ENCODE measurements at places on chromosomes 6 and 20.

DNA sequence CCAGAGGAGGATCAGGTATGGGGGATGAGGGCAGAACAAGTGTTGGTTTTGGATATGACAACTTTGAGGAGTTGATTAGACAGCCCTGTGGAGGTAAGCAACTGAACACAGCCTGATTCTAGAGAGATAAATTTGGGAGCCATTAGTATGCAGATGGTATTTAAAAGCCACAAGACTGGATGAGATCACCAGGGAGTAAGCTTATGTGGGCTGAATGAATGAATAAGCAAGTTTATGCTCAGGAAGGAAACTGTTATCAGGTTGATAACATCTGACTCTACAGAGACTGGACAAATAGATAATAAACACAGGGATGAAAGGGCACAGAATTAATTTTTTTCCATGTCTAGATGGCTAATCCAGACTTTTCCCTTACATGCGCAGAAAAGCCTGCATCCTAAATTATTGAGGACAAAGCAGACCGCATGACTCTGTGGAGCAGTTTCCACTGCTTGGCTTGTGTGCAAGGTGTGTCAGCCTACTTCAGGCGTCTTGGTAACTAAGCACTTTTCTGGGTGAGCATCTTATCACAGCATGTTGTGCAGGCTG, 150.6 kb downstream of the GJA10 start:
- DNase-seq = no peak

- DNase-seq = no peak
Measured at GRCh38 chr6:36128073-36128472, 2.2 kb upstream of the MAPK13 start.

DNA sequence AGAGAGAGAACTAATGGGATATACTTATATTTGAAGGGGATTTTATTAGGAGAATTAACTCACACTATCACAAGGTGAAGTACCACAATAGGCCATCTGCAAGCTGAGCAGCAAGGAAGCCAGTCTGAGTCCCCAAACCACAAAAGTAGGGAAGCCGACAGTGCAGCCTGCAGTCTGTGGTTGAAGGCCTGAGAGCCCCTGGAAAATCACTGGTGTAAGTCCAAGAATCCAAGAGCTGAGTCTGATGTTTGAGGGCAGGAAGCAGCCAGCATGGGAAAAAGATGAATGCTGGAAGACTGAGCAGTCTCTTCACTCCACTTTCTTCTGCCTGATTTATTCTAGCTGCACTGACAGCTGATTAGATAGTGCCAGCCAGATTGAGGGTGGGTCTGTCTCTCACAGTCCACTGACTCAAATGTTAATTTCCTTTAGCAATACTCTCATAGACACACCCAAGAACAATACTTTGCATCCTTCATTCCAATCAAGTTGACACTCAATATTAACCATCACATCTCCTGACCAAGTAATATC, 823.9 kb downstream of the PHF3 start:
- no peak for DNase-seq

DNA sequence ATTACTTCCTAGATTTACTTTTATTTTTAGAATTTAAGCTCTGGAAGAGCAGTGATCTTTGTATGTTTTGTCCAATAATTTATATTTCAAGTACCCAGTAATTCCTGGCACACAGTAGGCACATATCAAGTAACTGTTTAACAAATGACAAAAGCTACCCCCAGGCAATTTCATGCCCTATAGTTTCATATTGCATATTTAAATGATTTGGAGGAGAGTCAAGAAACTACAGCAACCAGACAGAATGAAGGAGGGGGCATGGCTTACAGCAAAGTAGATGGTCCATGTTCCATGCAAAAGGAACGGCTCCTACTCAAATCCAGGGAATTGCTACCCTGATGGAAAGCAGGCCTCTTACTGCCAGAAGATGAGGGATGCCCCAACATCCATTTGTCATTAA, 113.5 kb downstream of the ARHGAP18 start:
- DNase-seq = no peak

DNA sequence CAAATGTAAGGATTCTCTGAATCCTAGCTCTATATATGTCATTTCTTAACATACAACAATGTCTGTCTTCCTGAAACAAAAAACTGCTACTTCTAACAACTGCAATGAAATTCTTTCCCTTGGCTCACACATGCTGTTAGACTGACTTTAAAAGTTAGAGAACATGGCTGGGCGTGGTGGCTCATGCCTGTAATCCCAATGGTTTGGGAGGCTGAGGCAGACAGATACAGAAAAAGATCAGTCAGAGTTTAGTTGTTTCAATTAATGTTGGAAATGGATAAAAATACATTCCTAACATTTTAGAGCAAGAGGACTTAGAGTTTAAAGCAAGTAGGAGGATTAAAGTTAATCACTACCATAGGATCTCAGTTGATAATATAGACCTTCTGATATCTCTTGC, 28.7 kb upstream of the KIAA1586 start:
- no peak for DNase-seq

- DNase-seq = no peak
Measured at GRCh38 chr6:85402922-85403321, 47.0 kb upstream of the NT5E start.

DNA sequence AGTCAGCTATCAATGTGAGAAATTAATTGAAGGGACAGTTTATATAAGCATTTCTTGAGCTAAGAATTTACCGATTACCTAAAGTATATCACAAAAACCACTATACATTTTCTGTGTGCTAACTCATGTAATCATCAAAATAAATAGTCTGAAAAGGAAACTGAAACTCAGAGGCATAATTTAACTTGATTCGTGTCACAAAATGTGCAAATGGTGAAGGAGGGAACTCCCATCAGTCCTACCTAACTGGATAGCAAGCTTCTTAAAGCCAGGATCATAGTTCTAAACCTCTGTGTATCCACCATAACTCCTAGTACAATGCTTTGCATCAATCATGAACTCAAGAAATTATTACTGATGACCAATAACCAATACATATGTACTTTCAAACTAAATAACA, 91.0 kb downstream of the ASCC3 start:
- DNase-seq = no peak

GRCh38 chr20:15179381-15179780, 842.0 kb upstream of the FLRT3 start:
- DNase-seq = no peak

- DNase-seq = no peak
Measured at GRCh38 chr20:41167118-41167470, 29.8 kb downstream of the PLCG1 start.

DNA sequence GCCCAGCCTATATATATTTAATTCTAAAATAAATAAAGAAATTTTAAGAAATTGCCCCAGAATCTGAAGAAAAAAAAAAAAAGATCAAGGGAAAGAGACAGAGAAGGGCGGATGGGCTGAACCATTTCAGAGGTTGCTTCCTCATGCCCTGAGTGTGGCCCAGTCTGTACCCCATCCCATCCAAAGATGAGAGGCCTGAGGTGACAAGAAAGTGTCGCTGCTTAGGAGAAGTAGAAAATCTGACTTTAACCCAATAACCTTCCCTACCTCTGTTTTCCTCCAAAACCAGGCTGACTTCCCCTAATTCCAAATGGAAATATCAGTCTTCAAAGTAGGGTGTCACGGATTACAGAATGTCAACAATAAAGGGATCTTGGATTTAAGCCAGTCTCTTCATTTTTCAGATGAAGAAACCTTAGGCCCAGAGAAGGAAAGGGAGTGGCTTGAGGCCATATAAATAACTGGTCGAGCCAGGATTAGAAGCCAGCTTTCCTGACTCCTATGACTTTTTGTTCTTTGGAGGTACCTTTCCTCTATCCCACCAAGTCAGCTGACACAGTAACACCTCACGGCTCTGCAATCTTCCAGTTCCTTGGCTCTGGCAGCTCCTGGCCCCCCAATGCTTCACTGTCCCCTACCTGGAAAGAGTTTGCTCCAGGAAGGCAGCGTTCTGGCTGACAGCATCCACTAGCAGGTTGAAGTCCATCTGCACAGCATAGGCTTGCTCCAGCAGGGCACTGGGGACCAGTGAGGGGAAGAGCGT, 10.1 kb downstream of the GSS start:
- DNase-seq = no peak

DNA sequence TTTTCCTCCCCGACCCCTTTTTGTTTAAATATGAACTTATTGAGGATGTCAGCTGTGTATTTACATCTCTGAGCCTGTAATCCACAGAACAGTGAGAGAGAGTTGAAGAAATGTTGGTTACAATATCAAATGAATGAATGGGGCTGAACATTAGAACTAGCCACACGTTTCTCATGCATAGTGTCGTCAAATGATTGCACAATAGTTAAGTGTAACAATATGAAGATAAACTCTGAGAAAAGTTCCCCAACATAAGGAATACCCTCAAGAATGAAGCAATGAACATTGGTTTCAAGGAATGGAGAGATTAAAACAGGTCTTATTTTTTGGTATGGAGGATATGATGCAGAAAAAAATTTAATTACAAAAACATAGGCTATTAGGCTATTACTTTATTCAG, 100.5 kb upstream of the DTNBP1 start:
- no peak for DNase-seq

DNA sequence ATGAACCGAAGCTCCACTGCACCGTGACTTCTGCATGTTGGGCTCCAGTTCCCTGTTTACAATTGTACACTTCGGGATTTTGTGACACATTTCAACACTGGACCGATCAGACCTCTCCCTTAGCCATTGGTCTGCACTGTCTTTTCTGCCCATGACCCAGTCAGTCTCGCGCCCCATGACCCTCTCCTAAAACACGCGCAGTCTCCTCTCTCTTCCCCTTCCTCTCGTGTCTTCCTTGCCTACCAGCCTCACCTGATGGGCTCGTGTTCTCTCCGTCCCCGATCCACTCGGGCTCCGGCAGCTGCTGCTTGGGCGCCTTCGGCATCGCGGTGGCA, 535 bp upstream of the ABCF1 start:
- no peak for DNase-seq

DNA sequence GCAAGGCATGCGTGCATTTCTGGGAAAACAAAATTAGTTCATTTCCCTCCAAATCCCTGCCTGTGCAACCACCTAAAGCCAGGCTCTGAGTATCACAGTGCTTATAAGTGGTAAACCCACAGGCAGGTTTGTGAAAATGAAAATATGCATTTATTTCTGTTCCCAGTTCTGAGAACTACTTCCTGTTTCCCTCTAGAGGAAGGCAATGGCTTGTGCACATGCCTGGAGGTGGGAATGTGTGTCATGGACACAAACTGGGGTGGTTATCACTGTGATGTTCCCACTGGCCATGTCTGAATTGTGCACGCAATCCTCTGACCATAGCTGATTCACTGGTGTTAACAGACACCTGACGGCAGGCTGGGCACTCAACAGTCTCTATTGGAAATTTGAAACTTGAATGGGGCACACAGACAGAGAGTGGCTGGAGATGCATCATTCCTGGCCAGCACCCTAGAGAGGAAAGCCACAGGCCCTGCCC, 26.3 kb downstream of the FAM110A start:
- no peak for DNase-seq

DNA sequence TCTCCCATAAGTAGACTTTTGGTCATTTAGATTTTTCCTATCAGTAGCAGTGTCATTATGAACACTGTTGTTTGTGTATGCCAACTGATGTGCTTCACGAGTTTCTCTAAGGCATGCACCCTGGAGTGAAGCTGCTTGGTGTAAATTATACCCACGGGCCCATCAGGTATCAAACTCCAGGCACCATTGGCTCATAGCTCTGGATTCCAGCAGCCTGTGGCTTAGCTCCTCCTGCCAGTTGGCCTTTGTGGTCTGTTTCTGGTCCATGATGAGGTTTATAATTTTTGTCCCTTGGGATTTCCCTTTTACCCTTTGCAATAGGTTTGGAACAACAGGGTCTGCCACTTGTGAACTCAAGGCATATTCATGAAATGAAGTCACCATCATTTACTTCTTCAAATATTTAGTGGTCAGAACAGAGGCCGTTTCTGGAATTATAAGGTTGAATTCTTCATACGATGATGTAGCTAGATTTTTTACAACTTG, 350.5 kb downstream of the PRL start:
- no peak for DNase-seq

DNA sequence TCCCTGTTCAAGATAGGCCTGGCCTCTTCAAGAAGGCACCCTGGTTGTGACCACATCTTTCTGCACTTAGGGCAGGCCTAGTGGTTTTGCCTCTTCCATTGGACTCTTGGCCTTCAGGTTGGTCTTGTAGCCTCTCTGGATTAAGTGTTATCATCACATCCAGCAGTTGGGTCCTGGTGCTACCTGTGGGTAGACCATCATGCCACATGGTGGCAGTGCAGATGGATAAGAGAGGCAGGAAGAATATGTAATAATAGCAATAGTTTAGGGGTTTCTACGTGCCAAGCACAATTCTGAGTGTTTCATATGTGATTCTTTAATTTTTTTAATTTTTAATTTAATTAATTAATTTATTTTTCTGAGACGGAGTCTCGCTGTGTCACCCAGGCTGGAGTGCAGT, 28.5 kb upstream of the SNRPB2 start:
- DNase-seq = peak; percentile 29

DNA sequence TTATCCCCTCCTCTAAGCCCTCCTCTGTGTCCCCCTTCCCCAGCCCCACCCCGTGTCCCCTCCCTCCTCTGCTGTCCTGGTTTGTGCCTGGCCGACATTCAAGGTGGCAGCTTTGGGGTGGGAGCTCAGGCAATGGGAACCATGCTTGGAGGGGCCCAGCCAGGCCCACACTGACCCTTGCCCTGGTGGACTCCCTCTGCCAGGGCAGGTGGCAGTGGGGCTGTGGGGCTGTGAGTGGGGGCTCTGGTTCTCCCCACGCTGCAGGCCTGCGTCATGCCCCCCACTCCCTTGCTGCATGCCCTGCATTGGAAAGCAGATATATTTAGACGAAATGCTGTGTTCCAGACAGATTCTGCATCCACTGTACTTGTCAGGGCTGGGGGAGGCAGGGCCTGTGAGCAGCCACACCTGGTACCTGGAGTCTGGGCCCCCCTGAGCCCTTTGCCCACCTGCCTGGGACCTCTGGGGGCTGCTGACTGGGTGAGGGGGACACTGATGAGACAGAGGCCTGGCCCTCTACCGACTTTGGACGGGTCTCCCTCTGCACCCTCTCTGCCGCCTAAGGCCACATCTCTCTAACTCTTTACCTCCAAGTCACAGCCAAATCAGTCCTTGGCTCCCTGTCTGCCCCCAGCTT, 14.2 kb downstream of the DLGAP4 start:
- DNase-seq = no peak

- DNase-seq = no peak
Measured at GRCh38 chr6:98092331-98092730, 742.0 kb upstream of the POU3F2 start.

GRCh38 chr6:2725999-2726567, 24.6 kb downstream of the MYLK4 start:
- no peak for DNase-seq

DNA sequence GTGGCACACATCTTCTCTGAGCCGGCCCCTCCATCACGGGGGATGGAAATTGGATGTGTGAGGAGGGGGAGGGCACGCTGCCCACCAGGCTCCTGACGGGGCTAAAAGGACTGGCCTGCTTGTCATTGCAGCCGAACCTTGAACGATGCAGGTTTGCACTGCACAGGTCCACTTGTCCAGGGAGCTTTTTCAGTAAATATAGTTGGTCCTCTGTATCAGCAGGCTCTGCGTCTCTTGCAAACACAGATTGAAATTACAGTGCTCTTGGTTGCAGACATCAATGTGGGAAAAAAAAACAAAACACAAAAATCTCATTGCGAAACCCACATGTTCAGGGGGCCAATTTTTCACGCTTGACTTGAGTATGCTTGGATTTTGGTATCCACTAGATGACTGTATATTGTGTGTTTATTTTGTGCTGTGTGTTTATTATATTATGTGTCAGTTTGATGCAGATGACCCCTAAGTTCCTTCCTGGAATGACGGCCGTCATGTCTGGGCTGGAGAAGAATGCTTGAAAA, 29.2 kb downstream of the ERMARD start:
- DNase-seq = no peak

GRCh38 chr6:71454056-71454455, 165.4 kb downstream of the OGFRL1 start:
- no peak for DNase-seq

GRCh38 chr6:45375449-45375848, 2.3 kb downstream of the SUPT3H start:
- no peak for DNase-seq
